ENCODE measurements at places on chromosomes 16 and 17.
A peak's percentile ranks its signal among the peaks of the same experiment; 100 is the strongest.

DNA sequence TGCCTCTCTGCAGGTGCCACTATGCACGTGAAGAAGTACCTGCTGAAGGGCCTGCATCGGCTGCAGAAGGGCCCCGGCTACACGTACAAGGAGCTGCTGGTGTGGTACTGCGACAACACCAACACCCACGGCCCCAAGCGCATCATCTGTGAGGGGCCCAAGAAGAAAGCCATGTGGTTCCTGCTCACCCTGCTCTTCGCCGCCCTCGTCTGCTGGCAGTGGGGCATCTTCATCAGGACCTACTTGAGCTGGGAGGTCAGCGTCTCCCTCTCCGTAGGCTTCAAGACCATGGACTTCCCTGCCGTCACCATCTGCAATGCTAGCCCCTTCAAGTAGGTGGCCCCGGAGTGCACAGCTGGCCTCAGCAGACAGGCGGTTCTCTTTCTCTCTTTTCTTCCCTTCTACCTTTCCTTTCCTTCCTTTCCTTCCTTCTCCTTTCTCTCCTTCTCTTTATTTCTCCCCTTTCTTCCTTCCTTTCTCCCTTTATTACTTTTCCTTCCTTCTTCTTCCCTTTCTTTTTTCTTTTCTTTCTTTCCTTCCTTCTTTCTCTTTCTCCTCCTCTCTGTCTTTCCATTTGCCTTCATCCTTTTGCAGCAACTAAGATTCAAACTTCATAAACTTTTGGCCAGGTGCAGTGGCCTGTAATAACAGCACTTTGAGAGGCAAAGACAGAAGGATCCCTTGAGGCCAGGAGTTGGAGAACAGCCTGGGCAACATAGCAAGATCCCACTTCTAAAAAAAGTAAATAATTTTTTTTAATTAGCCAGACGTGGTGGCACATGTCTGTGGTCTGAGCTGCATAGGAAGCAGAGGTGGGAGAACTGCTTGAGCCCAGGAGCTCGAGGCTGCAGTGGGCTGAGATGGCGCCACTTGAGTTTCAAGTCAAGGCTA lies 46.7 kb downstream of the SCNN1B start:
- DNase-seq, result no peak

- no peak for DNase-seq
Observed at GRCh38 chr16:1174477-1175357, 21.8 kb downstream of the CACNA1H start.

DNA sequence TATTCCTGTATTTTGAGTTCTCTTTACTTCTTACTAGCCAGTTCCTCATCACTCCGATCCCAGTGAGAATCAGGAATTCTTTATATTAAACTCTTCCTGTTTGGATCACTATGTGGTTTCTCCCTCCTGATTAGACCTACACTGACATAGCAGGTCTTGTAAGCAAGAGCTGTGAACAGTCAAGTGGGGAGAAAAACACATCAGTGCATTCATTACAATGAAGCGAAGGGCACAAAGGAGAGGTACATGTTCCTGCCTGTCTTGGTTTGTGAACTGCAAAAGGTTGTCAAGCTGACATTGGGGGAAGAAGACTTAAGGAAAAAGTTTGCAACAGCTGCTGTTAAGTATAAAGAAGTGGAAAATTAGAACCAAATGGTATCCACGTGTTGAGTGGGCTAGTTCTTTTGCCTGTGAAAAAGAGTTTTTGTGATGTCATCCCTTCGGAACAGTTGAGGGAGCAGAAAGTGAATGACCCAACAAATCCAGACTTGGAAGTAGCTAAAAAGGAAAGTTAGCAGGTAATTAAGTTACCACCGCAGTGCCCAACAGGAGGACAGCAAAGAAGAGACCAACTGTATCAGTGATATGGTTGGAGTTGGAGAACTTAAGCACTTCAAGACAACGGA lies 23.0 kb upstream of the TRIM25 start:
- no peak for DNase-seq

DNA sequence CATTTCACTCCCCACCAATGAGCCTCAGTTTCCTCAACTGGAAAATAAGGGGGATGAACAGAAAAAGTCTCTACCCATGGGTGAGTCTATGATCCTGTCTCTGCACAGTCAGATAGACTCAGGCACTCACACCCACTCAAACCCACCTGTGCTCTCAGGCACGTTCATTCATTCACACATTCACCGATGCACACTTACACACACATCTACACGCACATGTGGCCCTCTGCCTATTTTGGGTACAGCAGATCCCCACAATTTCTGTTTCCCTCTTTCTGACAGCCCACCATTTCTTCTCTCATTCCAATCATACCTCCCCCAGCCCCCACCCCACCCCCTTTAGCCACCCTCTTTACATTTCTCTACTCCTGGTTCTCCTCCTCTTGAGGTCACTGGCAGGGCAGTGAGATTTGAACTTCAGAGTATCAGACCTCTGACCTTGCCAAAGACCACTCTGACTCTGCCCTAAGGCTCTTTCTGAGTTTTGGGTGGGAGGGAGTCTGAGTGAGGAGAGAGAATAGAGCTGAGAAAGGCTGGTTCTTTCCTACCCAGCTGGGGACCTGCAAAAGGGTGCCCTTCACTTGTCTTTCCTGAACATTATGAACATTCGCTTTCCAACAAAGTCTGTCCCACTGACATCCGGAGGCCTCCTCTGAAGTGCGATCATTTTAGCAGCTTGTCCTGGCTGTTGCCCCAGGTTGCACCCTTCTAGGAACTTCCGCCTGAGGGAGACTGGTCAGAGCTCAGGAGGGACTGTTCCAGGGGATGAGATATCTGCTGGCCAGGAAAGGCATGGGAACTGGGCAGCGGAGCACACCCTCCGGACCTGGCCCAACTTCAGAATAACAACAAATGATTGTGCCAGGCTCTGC lies 10.1 kb upstream of the COL1A1 start:
- DNase-seq, result no peak

DNA sequence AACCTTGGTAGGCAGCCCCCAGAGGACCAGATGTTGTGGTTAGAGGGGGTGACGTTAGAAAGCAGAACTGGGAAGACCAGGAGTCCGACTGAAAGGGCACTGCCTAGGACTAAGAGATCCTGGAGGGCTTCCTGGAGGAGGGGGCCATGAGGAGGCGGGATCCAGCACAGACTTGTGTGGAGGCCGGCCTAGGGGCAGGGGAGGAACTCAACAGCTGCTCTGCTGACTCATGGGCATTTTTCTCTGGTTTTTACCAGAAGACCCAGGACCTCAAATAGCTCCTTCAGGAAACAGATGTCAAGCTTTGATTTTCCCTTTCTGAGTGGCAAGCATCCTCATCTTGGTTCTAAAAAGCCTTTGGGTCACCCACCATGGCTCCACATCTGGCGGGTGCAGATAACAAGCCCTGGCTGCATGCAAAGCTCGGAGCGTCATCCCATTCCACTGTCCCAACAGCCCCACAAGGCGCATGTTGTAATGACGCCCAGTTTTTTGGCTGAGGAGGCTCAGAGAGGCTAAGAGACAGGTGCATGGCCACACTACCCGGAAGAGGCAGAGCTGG lies 29.0 kb downstream of the IL21R start:
- no peak for DNase-seq

DNA sequence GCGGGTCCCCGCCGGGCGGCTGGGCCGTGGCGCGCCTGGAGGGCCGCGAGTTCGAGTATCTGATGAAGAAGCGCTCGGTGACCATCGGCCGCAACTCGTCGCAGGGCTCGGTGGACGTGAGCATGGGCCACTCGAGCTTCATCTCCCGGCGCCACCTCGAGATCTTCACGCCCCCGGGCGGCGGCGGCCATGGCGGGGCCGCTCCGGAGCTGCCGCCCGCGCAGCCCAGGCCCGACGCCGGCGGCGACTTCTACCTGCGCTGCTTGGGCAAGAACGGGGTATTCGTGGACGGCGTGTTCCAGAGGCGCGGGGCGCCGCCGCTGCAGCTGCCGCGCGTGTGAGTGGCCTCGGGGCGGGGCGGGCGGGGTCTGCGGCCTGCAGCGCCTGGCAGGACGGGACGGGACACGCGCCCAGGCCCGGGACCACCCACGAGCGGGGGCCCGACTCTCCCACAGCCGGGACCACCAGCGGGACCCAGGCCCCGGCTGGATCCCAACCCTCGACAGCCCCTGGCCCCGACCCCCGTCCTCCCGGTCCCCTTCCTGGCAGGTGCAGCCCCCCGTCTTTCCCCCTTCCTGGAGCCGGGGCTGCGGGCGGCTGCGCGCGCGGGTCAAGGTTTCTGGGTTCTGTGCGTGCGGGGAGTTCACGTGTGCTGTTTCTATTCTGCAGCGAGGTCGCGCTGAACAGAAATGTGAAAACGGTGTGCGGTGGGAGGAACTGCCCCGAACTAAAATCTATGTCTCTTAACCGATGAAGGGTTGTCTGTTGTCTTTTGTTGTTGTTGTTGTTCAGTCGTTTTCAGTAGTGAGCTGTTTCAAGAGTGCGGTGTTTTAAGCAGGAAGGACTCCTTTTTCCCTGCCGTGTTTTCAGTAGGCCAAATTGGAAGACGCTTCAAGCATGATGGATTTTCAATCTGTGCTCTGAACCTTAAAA lies 705 bp downstream of the FOXK2 start:
- peak; percentile 48 for DNase-seq

- no peak for DNase-seq
Observed at GRCh38 chr17:32388613-32389459, 38.9 kb downstream of the ZNF207 start.

- no peak for DNase-seq
Observed at GRCh38 chr16:59274141-59274540, 540.0 kb upstream of the GOT2 start.

GRCh38 chr16:65658787-65659220 lies 536.9 kb upstream of the CDH11 start:
- DNase-seq, result no peak

DNA sequence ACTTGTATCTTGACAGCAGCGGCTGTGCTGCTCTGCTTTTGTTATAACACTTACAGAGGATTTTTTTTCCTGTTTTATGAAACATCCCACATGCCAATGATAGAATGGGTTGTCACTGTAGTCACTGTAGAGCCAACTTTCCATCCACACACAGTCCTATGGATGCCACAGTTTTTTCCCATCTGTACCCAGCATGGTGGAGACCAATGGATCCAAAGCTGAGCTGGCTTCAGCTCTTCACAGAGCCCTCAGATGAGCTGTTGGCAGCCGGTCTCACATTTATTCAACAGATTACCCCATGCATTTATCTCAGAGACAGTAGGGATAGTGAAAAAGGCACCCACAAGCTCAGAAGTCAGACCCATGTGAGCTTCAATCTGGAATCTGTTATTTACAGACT lies 91.4 kb upstream of the CACNG5 start:
- DNase-seq, result no peak

DNA sequence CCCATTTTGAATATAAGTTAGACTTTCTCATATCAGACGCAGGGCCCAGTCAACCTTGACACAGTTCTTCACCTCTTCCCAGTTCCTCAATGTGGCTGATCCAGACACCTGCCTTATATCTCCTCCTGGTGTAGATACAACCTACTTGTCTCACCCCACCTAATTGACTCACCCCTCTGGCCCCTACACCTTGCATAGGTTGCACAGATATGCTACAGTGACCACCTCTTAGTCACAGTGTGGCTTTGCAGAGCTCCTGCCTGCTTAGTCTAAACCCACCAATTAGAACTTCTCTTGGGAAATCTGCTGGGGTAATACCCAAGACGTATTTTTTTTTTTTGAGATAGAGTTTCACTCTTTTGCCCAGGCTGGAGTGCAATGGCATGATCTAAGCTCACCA lies 16.8 kb downstream of the CHP2 start:
- DNase-seq, result no peak

GRCh38 chr17:39166437-39167335 lies 725 bp upstream of the ARL5C start:
- no peak for DNase-seq

DNA sequence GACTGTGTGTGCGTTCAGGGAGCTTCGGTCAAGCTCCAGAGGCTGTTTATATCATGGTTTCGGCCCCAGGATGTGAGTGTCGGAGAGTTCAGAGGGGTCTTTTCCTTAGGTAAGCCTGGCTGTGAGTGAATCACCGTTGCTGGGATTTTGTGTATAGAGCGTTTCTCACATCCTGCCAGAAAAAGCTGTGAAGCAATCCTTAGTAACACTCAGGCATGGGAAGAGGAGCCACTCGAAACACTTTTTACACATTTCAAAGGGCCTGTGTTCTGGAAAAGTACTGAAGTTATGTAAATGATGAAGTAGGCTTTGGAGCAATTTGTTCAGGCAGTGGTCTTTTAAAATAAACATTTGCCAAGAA lies 662 bp downstream of the PGS1 start:
- no peak for DNase-seq

GRCh38 chr17:1785930-1786329 lies 24.1 kb downstream of the SERPINF1 start:
- DNase-seq, result no peak

DNA sequence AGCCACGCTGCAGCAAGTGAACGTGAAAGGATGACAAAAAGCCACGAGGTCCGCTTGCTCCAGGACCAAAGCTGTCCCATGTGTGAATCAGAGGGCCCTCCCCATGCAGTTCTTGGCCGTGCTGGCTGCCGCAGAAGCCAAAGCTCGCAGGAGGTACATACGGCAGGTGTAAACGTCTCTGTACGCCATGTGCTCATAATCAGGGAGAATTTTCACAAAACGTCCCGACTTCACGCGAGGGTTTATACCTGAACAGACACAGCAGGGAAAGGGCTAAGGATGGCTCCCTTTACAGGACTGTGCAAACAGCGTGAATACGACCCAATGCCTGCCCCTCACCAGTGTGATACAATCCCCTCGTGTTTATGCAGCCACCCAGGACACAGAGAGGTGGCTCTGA lies 25.3 kb downstream of the FBXO31 start:
- no peak for DNase-seq

DNA sequence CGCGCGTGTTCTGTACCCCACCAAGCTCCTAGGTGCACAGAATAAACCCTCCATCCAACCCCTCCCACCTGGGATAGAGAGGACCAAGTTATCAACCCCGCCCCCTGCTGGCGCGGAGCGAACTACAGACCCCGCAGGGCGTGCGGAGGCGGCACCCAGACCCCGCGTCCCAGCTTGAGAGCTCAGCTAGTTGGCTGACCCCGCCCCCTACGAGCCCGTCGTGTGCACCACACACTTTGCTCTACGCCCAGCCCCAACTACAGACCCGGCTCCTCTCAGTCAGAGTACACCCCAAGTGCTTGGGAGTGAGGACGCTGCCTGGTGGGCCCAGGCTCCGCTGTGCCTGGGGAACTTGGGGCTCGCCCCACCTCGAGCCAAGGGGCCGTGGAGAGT lies 1.5 kb downstream of the GRIN2A start:
- DNase-seq, result peak; percentile 50

Measured in MM.1S (cell line).